ENCODE measurements at places on chromosomes 1 and 21.

DNA sequence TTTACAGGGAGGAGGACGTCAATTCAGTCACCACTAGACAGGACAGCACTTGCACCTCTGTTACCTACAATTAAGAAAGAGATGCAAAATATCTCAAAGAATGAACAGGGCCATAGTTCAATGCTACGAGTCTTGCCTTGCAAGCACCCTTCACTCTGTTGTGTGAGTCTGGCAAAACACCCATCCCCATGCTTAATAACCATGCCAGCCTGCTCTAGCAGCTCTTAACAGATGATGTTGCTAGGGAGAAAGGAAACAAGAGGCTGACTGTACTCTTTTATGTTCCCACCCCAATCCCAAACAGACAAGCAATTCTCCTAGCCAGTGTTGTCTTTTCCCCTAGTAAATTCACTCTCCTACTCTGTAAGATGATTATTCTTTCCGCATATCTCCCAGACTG, 5.3 kb downstream of the CBR1 start:
- no peak for DNase-seq

DNA sequence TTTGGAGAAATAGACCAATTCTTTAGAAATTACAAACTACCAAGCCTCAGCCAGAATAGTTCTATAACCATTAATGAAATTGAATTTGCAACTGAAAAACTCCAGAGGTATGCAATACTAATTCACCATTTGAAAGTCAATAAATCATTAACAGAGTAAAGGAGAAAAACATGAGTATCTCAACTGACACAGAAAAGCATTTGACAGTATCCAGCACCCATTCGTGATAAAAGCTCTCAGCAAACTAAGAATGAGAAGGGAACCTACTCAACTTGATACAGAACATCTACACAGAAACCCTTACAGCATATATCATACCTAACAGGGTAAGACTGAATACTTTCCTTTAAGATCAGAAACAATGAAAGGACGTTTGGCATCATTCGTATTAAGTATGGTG, 54.3 kb downstream of the ST6GALNAC5 start:
- no peak for DNase-seq

DNA sequence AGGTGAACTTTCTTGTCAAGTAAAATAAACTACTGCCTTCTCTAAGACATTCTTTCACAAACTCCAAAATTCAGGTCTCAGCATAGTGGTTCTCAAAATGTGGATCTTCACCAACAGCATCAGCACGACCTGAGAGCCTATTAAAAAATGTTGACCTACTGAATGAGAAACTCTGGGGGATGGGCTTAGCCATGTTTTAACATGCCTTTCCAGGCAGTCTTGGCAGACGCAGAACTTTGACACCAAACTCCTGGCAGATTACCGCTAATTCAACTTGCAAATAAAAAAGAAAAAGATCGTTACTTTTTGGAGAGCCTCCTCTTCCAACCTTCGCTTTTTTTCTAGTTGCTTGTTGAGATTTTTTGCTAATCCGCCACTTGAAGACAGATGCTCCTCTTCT, 35.1 kb downstream of the ARHGAP29 start:
- DNase-seq: no peak

GRCh38 chr1:77671836-77672235, 10.6 kb downstream of the ZZZ3 start:
- DNase-seq: no peak

DNA sequence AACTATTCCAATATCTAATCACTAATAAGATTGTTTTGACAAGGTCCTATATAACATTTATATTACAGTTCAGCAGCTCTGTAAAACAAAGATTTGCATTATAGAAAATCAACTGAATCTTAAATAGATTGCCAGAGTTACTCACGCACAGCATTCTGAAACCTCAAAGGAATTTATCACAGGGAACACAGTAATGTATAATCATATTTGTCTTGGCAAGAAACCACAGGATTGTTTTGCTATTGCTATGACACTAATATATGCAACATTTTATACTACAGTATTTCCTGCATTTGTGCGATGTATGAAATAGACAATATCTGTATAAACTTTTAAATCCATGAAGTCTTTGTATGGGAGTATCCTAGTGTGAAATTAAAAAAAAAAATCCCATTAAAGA, 101.4 kb downstream of the PLPPR5 start:
- no peak for DNase-seq

- DNase-seq: no peak
Observed at GRCh38 chr1:108072776-108073175, 107.8 kb upstream of the VAV3 start.

DNA sequence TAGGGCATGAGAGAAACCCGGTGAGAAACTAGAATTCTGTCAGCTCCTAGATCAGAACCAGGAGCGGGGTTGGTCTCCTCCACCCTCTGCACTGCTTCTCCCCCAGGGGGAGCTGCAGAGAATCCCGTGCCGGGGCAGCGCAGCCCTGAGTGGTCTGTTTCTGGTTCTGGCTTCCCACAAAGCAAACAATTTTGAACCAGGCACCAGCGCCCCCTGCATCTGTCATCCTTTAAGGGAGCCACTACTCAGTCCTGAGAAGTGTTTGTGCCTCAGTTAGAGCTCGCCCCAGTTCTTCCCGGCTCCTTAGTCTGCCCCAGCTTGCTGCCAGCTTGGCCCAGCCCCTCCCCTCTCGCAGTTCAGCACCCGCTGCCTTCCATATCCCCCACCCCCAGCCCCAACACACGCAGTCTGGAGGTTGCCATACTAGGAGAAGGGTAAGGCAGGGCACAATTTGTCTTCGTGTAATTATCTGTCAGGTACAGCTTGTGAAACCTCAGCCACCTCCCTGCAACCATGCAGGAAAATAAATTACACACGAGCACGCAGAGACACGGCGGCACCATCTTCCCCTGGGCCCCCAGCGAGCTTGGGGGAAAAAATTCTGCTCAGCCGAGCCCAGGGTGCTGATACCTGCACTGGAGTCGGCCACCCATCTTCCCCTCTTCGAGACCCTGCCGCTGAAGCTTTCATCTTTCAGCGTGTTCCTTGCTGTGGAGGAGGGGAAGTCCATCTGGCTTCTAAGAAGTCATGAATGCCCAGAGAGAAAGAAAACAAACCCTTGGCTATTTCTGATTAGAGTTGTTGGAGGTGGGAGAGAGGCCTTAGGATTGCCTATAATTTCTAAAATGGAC, 62.6 kb upstream of the CD1D start:
- DNase-seq: peak; percentile 47

DNA sequence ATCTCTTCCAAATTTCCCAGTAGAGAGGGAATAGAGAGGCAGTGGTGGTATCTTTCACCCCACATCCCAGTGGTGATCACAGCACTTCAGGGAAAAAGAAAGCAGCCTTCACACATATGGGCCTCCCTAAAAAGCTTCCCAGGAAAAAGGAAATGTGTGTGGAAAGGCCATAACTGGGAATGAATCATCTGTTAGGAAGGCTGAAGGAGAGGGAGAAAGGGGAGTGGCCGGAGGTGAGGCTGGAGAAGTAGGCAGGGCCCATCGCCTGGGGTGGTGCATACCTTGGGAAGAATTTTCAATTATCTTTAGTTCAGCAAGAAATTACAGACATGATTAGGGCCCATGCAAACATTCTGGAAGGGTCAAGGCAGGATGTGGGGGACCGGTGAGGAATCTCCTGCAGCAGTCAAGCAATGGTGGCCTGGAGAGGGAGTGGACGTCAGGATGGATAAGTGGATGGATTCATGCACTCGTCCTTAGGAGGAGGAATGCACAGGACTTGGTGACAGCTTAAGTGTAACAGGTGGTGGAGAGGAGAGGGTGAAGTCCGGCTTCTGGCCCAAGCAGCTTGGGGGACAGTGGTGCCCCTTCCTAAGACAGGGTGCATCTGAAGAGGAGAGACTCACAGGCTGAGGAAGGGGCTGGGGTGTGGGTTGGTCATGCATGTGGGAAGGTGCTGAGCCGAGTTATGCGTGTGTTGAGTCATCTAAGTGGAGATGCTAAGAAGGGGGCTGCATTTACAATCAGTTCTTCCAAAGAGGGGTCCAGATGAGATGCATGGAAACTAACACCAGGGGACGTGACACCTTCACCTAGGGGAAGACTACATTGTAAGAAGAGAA, 17.9 kb downstream of the HIVEP3 start:
- DNase-seq: no peak

DNA sequence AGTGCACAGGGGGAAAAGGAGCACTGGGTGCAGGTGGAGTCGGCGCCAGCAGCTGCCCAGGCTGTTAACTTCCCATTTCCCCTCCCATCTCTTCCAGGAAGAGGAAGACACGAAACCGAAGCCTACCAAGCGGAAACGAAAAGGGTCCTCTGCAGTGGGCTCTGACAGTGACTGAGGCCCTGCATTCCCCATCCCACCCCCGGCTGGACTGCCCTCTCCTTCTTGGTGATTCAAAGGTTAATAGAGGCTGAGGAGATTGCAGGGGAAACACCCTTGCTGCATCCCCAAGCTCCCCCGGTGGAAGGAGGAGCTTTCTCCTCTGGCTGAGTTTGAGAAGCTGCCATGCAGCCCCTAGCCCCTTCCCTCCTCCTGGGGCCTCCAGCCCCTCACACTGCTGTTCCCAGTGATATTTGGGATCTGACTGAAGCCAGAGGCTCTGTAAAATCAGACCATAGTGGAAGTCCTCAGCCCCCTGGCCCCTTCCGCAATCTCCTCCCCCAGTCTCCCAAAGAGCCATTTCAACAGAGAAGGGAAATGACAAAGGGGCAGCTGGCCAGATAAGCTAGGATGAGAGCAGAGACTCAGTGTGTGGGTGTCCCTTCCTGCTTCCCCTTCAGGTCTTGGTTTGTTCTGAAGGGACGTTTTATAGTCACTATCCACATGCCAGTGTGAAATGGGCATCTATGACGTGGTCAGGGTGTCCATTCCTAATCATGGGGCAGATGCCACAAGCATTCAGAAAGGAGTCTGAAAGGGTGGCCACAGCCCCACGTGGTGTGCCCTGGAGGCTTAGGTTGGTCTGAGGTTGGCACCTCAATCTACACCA, 1.9 kb upstream of the SLC27A3 start:
- no peak for DNase-seq

GRCh38 chr1:208174731-208175507, 69.3 kb downstream of the PLXNA2 start:
- DNase-seq: no peak

GRCh38 chr21:41616031-41616591, 108.2 kb upstream of the TMPRSS2 start:
- DNase-seq: no peak

- no peak for DNase-seq
Observed at GRCh38 chr1:160018900-160019299, 12.9 kb downstream of the PIGM start.

- no peak for DNase-seq
Observed at GRCh38 chr1:24393892-24394291, 19.7 kb downstream of the STPG1 start.

DNA sequence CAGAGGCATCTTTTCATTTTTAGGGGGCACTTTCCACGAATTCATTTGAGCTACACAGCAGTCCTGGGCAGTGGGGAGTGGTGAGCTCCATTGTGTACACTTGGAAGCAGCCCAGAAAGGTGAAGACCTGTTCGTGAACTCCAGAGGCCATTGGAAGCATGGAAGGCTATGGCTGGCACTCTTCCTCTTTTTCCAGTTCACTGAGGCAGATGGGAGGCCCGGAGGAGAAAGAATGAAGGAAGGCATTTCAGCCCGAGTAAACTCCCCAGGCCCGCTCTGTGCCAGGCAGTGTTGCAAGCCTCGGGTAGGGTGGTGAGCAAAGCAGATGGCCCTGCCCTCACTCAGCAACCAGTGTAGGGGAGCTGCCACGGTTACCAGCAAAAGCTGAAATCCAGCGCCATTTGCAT, 673 bp upstream of the DHCR24 start:
- no peak for DNase-seq

GRCh38 chr1:245418077-245418476, 263.3 kb downstream of the KIF26B start:
- no peak for DNase-seq

DNA sequence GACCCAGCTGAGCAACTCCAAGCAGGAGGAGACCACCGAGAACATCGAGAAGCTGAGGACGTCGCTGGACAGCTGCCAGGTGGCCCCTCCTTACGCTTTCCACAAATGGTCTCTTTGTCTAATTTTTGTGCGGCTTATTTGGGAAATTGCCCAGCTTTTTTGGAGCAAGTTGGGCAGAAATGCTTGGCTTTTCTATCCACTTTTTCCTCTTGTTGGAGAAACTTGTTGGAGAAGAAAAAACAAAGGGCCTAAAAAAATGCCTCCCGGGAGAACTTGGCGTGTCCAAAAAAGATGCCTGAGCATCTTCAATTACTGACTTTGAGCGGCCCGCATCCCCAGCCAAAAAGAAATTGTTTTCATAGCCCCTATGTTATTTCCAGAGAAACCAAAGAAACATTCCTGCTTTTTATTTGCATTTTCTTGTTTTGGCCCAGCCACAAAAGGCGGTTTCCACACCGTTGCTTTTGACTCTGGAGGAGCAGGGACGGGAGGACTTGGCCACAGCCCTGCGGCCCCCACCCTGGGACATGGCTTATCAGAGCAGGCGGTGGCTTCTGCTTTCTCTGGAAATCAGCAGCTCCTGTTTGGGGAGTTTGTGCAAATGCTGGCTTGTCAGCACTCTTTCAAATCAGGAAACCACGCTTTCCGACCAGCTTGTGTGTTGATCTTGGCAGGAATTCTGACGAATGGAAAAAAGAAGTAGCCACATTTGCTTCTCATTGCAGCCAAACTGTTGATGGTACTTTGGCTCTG, 81.2 kb upstream of the EFHD2 start:
- no peak for DNase-seq

- no peak for DNase-seq
Observed at GRCh38 chr1:6996371-6996770, 211.1 kb downstream of the CAMTA1 start.

DNA sequence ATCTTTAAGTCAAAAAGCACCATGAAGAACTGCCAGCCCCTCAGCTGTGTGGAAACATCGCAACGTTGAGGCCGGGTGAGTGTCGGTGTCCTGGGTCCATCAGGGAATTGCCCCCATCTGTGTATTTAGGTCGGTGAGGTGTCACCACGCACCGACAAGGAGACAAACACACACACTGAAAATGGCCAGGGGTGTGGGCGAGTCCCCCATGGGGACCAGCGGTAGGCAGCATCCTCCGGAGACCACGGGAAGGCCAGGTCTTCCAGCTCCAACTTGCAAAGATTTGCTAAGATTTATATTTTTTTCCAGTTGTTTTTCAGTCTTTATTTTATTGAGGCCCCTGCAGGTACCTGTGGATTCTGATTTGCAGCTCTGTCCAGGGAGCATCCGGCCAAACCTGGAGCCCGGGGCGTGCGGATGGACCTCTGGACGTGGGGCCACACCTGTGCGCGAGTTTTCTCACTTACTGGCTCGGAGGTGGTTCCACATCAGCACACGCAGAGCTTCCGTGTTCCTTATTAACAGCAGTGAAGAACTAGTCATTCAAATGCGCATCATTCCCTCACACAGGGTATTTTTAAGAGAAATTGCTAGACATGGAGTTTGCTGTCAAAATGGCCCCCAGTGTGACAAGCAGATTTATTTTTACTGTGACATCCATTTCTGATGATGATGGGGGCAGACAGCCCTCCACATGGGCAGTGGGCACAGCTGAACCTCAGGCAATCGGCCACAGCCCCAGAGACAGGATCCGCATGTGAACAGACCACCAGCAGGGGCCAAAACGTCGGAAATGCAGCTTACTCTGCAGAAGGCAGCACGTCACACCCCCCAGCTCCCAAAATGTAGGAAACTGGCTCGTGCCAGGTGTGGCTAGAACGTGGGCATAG, 17.2 kb upstream of the SLC19A1 start:
- no peak for DNase-seq
